DMS153 (cell line): ENCODE measurements at places on chromosomes 6 and 20.

DNA sequence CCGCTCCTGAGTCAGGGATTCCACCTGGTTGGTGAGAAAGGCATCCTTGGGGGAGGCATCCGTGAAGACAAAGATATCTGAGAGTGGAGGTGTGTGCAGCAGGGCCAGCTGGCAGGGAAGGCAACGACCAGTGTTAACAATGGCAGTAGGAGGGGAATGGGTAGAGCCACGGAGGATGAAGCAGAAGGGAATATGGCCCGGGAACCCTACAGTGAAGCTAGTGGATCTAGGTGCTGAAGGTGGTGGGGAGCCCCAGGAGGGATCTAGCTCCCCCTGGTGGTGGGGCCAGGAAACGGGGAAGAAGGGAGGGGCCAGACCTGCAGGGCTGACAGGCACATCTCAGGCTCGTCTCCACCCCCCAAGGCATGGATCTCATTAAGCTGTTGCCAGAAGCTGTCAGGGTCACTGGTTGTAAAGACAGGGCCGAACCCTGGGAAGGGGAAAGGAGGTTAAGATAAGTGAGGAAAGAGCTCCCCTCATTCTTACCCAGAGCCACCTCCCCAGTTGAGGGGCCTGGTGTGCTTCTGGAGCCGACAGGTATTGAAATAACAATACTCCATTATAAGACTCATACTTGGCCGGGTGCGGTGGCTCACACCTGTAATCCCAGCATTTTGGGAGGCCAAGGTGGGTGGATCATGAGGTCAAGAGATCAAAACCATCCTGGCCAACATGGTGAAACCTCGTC lies 7.3 kb downstream of the VWA7 start:
- peak; percentile 31 for DNase-seq

DNA sequence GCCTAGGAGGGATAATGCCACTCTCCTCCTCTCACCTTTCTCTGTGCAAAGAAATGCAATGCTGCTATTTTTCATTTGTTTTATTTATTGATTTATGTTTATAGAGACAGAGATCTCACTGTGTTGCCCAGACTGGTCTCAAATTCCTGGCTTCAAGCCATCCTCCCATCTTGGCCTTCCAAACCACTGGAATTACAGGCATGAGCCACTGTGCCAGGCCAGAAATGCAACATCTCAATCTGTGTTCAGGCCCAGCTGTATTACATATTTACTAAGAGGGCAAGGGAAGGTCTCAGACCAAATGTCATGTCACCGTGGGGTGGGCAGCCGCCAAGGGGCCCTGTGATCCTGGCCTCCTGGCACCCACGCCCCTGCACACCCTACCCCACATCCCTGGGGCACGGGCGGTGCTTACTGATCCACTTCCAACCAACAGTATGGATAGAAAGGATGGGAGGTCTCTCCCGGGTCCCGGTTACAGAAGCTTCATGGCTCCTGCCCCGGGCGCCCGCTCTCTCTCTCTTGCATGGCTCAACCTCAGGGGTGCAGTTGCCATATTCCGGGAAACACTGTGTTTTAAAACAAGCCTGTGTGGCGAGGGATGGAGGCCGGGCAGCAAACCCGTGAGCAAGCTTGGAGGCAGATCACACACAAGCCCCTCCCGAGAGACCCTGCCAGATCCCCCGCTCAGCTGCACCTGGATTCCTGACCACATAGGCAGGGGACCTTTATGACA lies 111.8 kb downstream of the AGPAT4 start:
- DNase-seq: no peak

DNA sequence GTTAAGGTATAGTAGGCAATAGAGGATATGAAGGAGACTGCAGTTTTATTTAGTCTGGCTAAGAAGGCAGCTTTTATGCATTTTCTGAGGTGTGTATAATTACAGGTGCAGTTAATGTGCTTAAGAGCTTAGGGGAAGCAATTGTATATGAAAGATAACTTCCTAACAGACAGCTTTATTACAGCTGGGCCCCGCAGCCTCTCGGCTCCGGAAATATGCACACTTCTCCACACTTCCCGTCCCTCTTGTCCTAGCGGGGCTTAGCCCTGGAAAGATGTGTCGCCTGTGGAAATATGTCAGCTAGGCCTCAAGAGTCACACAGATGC lies 178.4 kb upstream of the ARID1B start:
- DNase-seq: no peak

GRCh38 chr20:40493071-40493470 lies 196.0 kb downstream of the MAFB start:
- no peak for DNase-seq

GRCh38 chr6:42618105-42618504 lies 54.3 kb downstream of the UBR2 start:
- no peak for DNase-seq

DNA sequence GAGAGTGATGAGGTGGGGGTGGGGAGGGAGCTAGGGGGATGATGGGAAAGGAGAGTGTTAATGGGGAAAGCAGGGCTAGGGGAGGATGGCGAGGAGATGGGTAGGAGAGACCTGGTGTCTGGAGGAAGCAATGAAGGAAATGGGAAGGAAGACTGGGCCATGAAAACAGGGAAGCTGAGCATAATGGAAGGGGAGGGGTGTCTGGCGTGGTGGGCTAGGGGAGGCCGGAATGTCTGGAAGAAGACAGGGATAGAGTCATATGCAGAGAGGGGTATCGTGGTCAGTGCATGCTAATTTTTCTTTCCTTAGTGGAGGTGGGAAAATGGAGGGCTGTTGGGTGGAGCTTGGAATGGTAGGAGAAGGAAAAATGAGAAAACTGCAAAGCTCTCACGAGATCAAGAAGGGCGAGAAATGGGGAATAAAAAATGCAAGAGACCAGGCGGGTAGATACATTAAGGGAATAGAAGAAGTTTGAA lies 423 bp downstream of the KLHDC3 start:
- DNase-seq: no peak

DNA sequence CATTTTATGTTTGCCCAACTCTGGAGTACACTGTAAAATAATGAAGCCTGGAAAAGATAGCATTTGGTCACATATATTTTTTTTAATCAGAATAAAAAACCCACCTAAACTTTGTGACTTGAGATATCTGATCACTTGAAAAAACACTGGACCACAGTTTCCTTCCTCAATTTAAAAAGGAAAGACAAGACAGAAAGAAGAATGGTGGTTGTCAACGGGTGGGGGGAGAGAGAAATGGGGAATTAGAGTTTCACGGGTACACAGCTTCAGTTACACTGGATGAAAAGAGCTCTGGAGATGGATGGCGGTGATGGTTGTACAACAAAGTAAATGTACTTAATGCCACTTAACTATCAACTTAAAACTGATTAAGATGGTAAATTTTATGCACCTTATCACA lies 14.7 kb upstream of the DST start:
- DNase-seq: no peak

DNA sequence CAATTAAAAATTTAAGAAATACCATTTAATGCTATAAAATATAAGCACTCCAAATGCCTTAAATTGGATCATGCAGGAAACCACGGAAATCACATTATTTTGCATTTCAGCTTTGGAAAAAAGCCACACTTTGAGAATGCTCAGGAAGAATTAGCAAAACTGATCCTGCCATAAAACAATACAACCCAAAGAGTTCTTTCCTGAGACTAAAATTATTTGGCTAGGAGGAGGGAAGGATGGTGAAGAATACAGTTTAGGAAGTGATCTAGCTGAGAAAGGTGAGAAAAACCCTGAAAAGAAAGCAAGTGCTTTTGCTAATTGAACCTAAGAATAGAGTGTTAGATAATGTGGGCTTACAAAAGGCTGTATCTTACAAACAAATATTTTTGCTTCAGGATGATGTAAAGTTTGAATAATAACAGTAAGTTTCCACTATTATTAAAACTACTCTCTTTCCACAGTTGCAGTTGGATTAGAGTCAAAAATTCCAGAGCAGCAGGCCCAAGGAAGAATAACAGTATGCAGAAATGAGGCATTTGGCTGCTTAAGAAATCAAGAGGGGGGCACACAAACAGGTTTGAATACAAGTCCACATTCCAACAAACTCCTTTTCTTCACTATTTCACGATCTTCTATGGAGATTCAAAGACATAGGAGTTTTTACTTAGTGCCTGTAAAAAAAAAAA lies 565.4 kb downstream of the RFPL4B start:
- DNase-seq: no peak

GRCh38 chr6:43674291-43674690 lies 13.3 kb downstream of the MRPS18A start:
- no peak for DNase-seq

- DNase-seq: no peak
These were observed 1365.9 kb downstream of the GRIK2 start for GRCh38 chr6:102759415-102759814.

DNA sequence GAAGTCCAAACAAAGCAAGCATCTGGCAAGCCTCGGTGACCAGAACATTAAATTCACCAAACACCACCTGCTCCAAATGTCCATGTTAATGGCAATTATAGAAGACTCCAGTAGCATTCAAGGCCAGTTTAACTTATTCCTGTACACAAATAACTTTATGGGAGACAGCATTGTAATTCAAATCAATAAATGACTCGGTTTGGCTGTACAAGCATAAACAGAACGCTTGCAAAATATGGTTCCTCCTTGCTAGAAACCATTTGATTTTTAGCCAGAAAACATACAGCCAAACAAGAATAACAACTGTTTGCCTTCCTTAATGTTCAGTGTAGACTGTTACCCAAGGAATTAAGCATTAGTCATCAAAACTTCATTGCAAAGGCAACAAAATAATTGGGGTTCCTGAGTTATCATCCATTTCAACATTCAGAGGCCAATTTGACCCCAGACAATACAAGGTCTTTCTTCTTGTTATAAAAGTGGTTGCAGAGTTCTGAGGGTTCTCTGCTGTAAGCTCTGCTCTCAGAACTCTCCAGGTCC lies 125.1 kb downstream of the BFSP1 start:
- no peak for DNase-seq

DNA sequence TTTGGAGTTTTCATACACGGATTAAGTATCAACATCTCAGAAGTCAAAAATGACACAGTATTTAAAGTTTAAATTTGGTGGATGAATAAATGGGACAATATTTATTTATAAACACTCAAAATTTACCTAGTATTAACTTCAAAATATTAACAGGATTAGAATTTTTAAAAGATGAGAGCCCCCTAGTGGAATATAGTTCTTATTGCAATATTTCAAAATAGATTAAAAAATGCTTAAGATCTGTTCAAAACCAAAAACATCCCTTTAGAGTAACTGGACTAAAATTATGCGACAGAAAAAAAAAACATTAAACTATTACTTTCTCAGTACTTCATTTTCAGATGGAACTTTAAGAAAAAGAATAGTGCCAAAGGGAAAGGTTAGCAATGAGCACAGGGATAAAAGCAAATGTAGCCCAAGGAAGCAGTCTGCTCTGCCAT lies 56.6 kb downstream of the SNX14 start:
- DNase-seq: no peak

DNA sequence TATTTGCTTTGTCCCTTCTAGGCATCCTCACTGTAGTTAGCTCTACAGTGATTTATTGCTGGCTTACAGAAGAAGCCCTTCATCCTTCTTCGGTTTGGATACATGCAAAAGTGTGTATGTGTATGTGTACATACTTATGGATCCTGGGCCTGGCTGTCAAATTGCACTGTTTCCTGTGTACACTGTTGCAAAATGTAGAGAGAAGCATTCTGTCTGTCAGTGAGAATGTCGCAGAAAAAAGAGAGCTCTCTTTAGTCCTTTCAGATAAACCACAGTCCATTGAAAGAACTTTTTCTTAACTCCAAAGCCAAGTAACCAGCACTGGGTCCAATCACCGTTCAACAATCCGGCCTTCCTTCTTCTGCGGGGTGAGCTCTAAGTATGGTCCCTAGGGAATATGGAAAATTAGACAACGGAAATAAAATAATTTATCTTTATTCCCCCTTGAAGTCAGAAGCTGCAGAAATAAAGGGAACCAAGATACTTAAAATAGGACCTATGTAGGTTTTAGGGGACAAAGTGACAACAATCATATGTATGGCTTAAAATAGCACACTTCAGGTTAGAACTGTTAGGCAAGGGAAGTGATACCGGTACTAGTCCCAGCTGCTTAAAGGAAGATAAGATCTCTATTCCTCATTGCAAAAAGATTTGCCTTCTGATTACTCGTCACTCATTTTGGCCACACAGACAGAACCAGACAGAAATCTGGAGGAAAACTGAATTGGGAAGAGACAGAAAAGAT lies 107.0 kb downstream of the CD83 start:
- DNase-seq: no peak

DNA sequence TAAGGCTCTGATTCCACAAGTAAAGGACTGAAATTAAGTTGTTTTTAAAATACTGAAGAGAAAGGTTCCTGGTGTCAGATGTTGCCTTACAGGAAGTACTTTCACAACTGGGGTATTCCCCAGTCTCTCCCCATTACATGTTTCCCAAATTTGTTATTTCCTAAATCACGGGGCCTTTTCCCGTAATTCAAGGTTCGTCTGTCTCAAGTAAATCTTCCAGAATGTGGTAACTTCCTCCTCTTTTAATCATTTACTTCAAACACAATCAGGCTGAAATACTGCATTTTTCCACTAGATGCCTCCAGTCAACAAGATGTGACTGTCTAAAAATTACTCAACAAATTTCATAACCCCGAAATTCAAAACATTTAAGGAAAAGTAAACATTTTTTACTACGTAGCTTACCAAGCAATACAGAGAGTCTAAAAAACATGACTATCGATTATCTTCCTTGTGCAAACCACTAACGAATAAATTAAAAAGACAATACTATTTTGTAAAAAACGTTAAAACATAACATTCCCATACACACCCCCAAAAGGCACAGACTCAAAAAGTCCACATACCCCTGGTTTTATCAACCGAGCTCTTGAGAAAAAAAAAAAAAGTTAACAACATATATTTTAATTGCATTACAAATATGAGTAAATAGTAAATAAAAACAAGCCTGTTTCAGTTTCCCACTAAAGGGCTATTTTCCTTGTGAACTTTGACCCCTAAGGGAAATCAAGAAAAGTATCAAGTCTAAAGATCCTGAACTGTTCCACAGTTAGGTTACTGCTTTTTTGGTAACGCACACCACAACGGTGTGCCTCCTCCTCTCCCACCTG lies 1.7 kb downstream of the SOD2 start:
- no peak for DNase-seq

- peak; percentile 7 for DNase-seq
These were observed 45.3 kb upstream of the COL21A1 start for GRCh38 chr6:56292505-56293181.
